ENCODE measurements at places on chromosomes 12 and 14. TPM values are rescaled to one million over a fixed set of nuclear protein-coding genes. Genes with fewer than 3 reads are reported as not detected.
A peak's percentile ranks its signal among the peaks of the same experiment; 100 is the strongest.

The KRT2 gene
- not detected for polyA plus RNA-seq

The PTPRB gene
- 0.41 TPM for polyA plus RNA-seq

The MYBPC1 gene
- 1.7 TPM for polyA plus RNA-seq

The KRT82 gene
- polyA plus RNA-seq, result not detected

The TCL1B gene
- not detected for polyA plus RNA-seq

The KRT71 gene
- not detected for polyA plus RNA-seq

The BIN2 gene
- not detected for polyA plus RNA-seq

The TTC5 gene
- polyA plus RNA-seq, result 17.4 TPM

GRCh38 chr12:114656906-114657596 lies 26.9 kb downstream of the TBX3 start:
- no peak for DNase-seq

- no peak for DNase-seq
Observed at GRCh38 chr12:25058658-25059058, 109.8 kb upstream of the BCAT1 start.

DNA sequence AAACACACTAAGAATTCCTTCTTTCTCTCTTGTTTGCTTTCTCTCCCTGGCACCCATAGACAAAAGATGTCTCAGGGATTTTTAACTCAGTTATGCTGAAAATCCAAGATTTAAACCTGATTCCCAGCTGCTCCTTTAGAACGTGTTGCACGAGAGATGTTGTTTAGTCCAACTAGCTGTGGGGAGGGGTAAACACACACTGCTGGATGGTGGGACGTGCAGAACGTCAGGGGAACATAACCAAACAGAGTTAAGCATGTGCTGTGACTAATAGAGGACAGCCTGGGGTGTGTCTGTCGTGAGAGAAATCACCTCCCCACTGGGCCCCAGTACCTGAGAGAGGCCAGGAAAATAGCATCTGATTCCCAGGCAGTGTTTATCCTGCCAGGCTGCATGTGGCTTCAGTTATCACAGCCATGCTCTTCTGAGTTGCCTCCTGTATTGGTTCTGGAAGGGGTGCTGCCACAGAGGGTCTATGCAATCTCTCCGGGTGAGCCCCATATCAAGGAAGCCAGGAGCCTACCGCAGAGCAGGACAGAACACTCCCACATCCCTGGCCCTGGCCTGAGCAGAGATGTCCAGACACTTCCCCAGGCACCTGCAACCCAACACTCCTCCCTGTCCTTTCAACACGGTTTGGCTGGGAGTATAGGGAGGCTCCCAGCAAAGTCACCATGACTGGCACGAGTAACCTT lies 112.7 kb upstream of the EGLN3 start:
- DNase-seq, result peak; percentile 76

DNA sequence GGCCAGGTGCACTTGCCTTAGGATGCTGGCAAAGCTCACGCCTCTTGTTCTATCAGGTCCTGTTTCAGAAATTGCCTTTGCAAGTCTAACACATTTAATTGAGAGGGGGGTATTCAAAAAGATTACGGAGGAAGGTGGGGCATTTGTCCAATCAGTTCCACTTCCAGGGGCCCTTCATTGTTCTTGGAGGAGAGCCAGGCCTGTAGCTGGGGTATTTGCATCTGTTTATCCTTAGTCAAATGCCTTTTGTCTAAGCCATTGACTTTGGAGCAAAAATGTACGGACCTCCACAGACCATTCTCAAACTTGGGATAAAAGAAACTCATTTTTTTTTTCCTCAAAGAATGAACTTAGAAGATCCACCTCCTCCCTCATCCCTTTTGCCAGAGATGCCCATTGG lies 582.0 kb downstream of the BCL11B start:
- no peak for DNase-seq

- no peak for DNase-seq
Observed at GRCh38 chr12:105227879-105228278, 8.1 kb downstream of the APPL2 start.

- peak; percentile 38 for DNase-seq
Observed at GRCh38 chr14:22265319-22266141, 323.5 kb downstream of the DAD1 start.

DNA sequence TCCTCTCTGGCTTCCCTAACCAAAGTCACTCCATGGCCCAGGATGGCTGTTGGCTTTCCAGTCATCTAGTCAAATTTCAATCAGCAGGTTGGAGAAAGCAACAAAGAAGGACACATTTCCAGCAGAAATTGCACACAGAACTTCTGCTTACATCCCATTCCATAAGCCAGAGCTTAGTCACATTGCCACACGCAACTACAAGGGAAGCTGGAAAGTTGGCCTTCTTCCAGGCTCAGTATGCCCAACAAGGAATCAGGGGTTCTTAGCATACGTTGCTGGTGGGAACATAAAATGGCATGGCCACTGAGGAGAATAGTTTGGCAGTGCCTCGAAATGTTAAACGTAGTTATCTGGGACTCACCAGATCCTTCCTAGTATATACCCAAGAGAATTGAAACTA lies 9.3 kb upstream of the APPL2 start:
- no peak for DNase-seq

- DNase-seq, result peak; percentile 44
Observed at GRCh38 chr12:109625131-109625559, 51.6 kb downstream of the MVK start.

DNA sequence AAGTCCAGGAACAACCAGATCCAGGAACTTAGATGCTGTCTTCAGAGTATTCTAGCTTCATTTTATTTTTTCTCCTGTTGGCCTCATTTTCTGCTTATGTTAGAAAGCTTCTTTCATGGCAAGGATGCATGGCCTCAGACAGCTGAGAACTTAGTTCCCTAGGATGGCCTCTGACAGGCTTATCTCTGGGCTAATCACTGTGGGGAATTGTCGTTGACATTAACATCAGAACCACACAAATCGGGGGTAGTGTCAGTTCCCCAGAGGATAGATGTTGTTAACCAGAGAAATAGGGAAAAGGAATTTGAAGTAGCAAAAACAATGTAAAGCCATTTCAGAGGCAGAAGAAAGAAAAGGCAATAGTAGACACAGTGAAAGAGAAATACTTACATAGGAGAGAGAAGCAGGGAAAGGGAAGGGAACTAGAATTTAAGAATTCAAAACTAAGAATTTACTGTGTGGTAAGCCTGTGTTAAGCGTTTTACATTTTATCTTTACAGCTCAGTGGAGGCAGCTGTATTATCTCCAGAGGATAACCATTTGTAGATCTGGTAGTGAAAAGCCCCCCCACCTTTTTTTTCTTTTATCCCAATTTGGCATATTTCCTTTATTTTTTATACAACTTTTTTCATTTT lies 21.8 kb downstream of the FUT8 start:
- DNase-seq, result no peak

DNA sequence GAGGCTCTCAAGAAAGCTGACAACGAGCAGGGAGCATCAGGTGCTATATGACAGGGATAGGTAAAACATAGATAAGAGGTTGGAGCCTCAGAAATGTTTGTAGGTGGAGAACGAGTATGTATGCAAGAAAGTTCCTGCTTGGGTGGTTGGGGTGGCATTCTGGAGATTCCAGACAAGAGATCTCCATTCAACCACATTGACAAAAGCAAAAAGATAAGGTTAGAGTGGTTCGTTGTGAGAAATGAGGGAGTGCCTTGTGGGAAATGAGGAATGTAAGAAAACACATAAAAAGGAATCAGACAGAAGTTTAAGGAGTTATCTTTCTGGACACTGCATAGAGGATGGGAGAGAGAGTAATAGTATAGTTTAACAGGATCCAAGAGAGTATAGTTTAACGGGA lies 290.3 kb downstream of the DPF3 start:
- DNase-seq, result no peak

GRCh38 chr14:32077081-32078022 lies at the start of gene ARHGAP5:
Gene ARHGAP5 (plus strand): TSS chr14:32077304. CDS start chr14:32090670, 13,366 bp downstream.
- peak; percentile 85 for DNase-seq

- no peak for DNase-seq
Observed at GRCh38 chr12:67853204-67853603, 136.0 kb upstream of the IFNG-AS1 start.

DNA sequence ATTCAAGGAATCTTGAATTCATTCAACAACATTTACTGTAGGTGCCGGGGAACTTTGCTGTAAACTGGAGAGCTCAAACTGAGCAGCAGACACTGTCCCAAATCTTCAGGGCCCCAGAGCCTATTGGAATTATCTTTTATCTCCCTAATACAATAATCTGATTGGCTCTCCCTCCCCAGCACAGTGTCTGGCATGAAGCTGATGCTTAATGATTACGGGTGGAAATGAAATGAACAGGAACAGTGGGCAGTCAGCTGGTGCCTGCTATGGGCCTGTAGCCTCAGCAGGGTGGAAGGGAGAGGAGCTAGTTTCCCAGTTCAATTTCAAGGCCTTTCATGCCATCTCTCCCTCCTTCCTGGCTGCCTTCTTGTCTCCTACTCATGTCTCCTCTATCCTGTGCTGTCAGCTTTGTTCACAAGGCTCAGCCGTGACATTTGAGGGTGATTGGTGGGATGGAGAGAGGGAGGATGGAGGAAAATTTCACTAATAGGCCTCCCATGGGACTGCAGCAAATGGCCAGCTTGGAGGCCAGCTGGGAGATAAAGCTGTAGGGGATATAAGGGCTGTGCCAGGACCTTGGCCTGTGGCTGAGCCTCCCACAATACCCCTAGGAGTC lies 4.3 kb upstream of the RAPGEF3 start:
- DNase-seq, result no peak

GRCh38 chr14:56995010-56995409 lies 184.7 kb upstream of the OTX2 start:
- DNase-seq, result peak; percentile 5

- DNase-seq, result no peak
Observed at GRCh38 chr12:19533567-19533966, 94.3 kb downstream of the AEBP2 start.

- DNase-seq, result no peak
Observed at GRCh38 chr12:22551624-22552023, 7.3 kb upstream of the C2CD5 start.

- no peak for DNase-seq
Observed at GRCh38 chr14:35666429-35667043, 132.6 kb downstream of the INSM2 start.

- DNase-seq, result no peak
Observed at GRCh38 chr12:38926501-38926900, 21.1 kb upstream of the CPNE8 start.

Measured in hepatocyte (in vitro differentiated cells).